ENCODE measurements at places on chromosomes 4 and X. TPM values are rescaled to one million over a fixed set of nuclear protein-coding genes. Genes with fewer than 3 reads are reported as not detected.
A peak's percentile ranks its signal among the peaks of the same experiment; 100 is the strongest.

The SH3RF1 gene
- total RNA-seq, result 14.0 TPM

The PLP2 gene
- 22.0 TPM for total RNA-seq

The TNIP3 gene
- not detected for total RNA-seq

The NIPAL1 gene
- total RNA-seq, result 2.1 TPM

The OTC gene
- total RNA-seq, result 3.3 TPM

The ATP2B3 gene
- total RNA-seq, result not detected

The TRPC5OS gene
- not detected for total RNA-seq

The MTCP1 gene
- 2.8 TPM for total RNA-seq

The STS gene
- total RNA-seq, result 6.9 TPM

The NEIL3 gene
- total RNA-seq, result not detected

The STPG2 gene
- 1.5 TPM for total RNA-seq

GRCh38 chr4:4857001-4857808 is 2.3 kb upstream of the MSX1 start:
- H3K27me3 ChIP-seq, result peaks cover 93% of the 10 kb centered on the region
- H3K4me3 ChIP-seq, result peak overlapping the region; percentile 15
- DNase-seq, result no peak
- H3K4me1 ChIP-seq, result peaks cover 27% of the 10 kb centered on the region
- no peak overlapping the region for H3K27ac ChIP-seq
- no peaks in the 10 kb centered on the region for H3K36me3 ChIP-seq

- peak overlapping the region; percentile 45 for H3K4me3 ChIP-seq
- no peaks in the 10 kb centered on the region for H3K4me1 ChIP-seq
- H3K27ac ChIP-seq, result no peak overlapping the region
- no peaks in the 10 kb centered on the region for H3K36me3 ChIP-seq
These were observed 4.0 kb upstream of the PCDH7 start for GRCh38 chr4:30716158-30716557.

- no peaks in the 10 kb centered on the region for H3K4me1 ChIP-seq
- no peak overlapping the region for H3K27ac ChIP-seq
- H3K36me3 ChIP-seq, result no peaks in the 10 kb centered on the region
These were observed 279.1 kb downstream of the ANK2 start for GRCh38 chr4:113328514-113328913.

- H3K27ac ChIP-seq, result no peak overlapping the region
- H3K27me3 ChIP-seq, result no peaks in the 10 kb centered on the region
- H3K4me1 ChIP-seq, result no peaks in the 10 kb centered on the region
- no peaks in the 10 kb centered on the region for H3K36me3 ChIP-seq
- no peak overlapping the region for H3K4me3 ChIP-seq
These were observed 237.5 kb downstream of the BCOR start for GRCh38 chrX:39859991-39860861.

DNA sequence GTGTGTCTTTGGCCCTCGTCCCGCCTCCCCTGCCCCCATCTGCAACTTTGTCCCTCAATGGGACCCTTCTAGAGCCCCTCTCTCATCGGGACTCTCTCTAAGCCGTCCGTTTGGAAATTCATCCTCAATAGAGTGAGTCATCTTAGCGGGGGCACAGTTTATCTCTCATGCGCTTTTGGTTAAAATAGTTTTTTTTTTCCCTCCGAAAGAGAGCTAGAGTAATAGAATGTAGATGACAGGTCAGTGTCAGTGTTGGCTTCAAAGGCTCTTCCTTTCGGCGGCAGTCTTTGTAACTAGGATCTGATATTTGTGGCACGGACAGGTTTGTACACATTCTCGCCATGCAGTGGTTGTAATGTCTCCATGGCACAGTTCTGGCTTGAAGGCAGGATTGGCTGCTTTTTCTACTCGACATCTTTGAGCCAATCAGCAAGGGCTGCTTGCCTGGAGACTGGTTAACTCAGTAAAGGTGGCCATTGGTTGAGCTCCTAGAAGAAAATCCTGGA is 989 bp downstream of the N4BP2 start:
- peaks cover 29% of the 10 kb centered on the region for H3K4me1 ChIP-seq
- H3K36me3 ChIP-seq, result no peaks in the 10 kb centered on the region
- peak; percentile 45 for DNase-seq

- H3K4me3 ChIP-seq, result no peak overlapping the region
- H3K4me1 ChIP-seq, result no peaks in the 10 kb centered on the region
- DNase-seq, result no peak
- no peak overlapping the region for H3K27ac ChIP-seq
These were observed 22.1 kb downstream of the NHS start for GRCh38 chrX:17397074-17397473.

DNA sequence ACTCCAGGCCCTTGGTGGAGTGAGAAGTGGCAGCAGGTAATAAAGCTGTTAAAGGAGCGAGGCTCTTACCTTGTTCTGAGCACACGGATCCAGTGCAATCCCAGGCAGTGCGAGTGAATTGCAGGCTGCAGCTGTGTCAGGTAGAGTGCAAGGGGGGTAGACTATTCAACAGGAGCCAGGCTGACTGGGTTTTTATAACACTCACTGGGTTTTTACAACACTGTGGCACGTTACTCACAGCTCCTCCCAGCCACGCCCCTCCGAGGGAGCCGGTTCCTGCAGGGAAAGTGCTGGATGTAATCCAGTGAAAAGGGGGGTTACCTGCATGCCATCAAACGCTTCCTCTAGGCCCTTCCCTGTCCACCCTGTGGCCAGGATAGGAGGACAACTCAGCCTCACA is 358 bp downstream of the FGFBP1 start:
- no peak overlapping the region for H3K4me3 ChIP-seq
- no peak overlapping the region for H3K27ac ChIP-seq
- DNase-seq, result no peak
- no peaks in the 10 kb centered on the region for H3K36me3 ChIP-seq
- H3K27me3 ChIP-seq, result no peaks in the 10 kb centered on the region

- DNase-seq, result no peak
- no peak overlapping the region for H3K27ac ChIP-seq
- peaks cover 67% of the 10 kb centered on the region for H3K4me1 ChIP-seq
- H3K36me3 ChIP-seq, result no peaks in the 10 kb centered on the region
These were observed 61.8 kb downstream of the POLR2B start for GRCh38 chr4:57040510-57040909.

DNA sequence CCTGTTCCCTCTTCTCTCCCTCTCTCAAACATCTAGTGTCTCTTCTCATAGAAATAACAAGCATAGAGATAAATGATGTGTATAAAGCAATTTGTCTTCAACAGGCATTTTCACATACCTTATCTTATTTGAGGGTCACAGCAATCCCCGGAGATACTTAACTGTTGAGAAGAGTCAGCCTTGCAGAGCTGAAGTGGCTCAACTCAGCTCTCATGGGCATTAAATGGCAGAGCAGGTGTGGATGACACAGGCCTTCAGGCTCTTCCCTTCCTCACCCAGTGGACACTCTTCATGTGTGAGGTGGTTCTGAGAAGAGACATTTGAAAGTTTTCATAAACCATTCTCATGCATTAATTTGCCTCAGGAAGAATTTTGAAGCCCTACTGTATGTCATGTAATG is 134.2 kb downstream of the AFF2 start:
- H3K4me1 ChIP-seq, result no peaks in the 10 kb centered on the region
- H3K36me3 ChIP-seq, result no peaks in the 10 kb centered on the region
- H3K27me3 ChIP-seq, result no peaks in the 10 kb centered on the region
- H3K4me3 ChIP-seq, result no peak overlapping the region
- DNase-seq, result no peak

DNA sequence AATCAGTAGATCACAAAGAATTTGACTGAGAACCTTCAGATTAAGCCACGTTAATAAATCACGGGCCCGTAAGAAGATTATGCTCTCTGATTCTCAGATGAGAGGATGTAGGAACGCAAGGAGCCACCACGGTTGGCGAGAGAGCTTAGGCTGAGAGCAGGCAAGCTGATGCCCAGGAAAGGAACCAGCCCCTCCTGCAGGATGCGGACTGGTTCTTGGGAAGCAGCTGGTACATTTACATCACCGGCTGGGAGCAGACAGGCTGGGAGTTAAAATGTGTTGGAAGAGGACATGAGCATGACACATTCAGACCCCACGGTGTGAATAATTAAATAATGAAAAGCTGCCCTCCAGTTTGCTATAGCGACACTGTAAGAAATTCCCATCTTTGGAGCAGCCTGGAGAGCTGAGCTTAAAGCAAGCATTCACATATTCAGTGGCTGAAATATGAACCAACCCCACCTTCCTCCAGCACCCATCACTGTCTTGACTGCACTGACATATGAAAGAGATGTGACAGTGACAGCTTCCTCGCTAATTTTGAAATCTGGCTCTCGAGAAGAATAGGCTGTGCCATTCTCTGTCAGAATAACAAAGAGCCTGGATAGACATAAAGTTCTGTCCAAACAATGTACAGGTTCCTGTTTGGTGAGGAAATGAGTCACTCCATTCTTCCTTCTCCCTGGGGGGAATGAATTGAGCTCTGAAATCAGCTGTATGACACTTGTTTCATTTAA is 33.1 kb downstream of the LNX1 start:
- no peaks in the 10 kb centered on the region for H3K4me1 ChIP-seq
- no peaks in the 10 kb centered on the region for H3K36me3 ChIP-seq
- H3K27ac ChIP-seq, result no peak overlapping the region

- H3K27ac ChIP-seq, result no peak overlapping the region
- no peaks in the 10 kb centered on the region for H3K36me3 ChIP-seq
- H3K4me1 ChIP-seq, result peaks cover 3% of the 10 kb centered on the region
These were observed 293.4 kb upstream of the BOD1L1 start for GRCh38 chr4:13920901-13921300.

DNA sequence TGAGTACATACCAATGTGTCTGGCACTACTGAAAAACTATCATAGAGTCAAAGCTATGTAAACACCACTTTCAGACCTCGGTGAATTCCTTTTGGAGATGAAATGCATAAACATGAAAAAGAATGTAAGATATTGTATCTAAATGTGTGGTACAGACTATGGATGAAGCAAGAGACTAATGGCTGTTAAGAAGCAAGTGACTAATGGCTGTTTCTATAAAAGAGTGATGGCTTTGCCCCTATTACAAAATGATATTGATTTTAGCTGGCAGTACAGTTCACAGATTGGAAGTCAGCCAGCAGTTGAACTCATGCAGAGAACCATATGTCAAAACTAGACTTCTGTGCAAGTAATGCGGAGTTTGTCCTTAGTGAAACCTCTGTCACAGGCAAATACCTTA is 359.3 kb downstream of the GRXCR1 start:
- H3K4me1 ChIP-seq, result no peaks in the 10 kb centered on the region
- no peaks in the 10 kb centered on the region for H3K36me3 ChIP-seq
- H3K27ac ChIP-seq, result no peak overlapping the region

DNA sequence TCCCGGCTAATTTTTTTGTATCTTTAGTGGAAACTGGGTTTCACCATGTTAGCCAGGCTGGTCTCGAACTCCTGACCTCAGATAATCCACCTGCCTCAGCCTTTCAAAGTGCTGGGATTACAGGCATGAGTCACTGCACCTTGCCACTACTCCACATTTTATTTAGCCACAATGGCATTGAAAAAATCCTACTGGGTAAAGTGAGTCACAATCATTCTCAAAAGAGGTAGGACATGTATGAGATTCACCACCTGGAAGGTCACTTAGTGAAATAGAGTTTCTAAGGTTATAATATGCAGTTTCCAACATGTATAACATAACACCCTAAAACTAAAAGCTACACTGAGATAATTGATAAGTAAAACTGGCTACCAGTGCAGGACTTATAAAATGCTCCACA is 159.2 kb downstream of the BTC start:
- H3K27me3 ChIP-seq, result no peaks in the 10 kb centered on the region
- H3K4me1 ChIP-seq, result no peaks in the 10 kb centered on the region
- H3K27ac ChIP-seq, result no peak overlapping the region

- H3K4me3 ChIP-seq, result no peak overlapping the region
- peak overlapping the region; percentile 24 for H3K27ac ChIP-seq
- peaks cover 5% of the 10 kb centered on the region for H3K4me1 ChIP-seq
These were observed 63.7 kb downstream of the SEC24D start for GRCh38 chr4:118772081-118772766.

GRCh38 chr4:159435561-159436023 is 332.7 kb downstream of the RAPGEF2 start:
- H3K36me3 ChIP-seq, result no peaks in the 10 kb centered on the region
- no peaks in the 10 kb centered on the region for H3K27me3 ChIP-seq
- no peak overlapping the region for H3K27ac ChIP-seq
- H3K4me1 ChIP-seq, result no peaks in the 10 kb centered on the region
- no peak for DNase-seq

GRCh38 chr4:163941221-163941905 is 446.9 kb downstream of the TMA16 start:
- no peaks in the 10 kb centered on the region for H3K36me3 ChIP-seq
- no peaks in the 10 kb centered on the region for H3K4me1 ChIP-seq
- no peak overlapping the region for H3K4me3 ChIP-seq
- no peak for DNase-seq
